Cortex of kidney (tissue), 1 donor: ENCODE measurements at places on chromosomes 2 and 18.

DNA sequence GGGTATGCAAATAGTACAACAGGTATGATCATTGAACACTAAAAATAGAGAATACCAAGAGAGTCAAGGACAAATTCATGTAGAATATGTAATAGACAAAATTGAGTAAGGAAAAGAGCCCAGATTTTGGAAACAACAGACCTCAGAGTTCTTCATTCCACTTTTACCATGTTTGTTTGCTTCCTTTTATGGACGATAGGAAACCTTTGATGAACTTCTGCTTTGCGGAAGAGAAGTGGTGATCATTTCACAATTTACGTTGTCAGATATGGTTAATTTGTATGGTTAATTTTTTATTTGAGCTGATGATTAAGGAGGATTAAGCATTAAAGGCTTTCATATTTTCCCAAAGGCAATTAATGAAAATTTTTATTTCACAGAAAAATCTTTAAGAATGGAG is 16.3 kb downstream of the MARCHF7 start:
- no peak for DNase-seq

DNA sequence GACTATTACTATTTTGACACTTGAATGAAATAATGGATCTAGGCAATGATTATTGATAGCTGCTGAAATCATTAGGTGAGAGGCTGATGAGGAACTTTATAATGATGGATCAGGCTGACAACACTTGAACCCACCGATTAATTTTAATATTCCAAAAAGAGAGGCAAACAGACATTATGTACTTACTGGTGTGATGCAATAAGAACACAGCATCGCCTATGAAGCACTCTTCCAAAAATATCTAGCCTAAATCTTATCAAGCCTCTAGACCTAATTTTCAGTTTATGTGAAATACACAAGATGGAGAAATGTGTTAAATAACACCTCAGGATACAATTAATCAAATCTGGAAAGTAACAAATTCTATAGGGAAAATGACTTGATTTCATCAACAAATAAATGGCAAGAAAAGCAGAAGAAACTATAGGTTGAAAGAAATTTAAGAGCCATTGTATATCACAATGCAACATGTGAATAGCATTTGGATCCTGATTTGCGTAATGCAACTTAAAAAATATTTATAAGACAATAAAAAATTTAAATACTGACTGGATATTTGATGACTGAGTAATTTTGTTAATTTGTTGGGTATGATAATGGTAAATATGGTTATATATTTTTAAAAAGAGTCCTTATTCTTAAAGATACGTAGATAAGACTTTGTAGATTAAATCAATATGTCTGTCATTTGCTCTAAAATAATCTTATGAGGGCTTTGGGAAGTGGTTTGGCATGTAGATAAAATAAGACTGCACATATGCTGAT is 17.2 kb upstream of the SSB start:
- no peak for DNase-seq

DNA sequence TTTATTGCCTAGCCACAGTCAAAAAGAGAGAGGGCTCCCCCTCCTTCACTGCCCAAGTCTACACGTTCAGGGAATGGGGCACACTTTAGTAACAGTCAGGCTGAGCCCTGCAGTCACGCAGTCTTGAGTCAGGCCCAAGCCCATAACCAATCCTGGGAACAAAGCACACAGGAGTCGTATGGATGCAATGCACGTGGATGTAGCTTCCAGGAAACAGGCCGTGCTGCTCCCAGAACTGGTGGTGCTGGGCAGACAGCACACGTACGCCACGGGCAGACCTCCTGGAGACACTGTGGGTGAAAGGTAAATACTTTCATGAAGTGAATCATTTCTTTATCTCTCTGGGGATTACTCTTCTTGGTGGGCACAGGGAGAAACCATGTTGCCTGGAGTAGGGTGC is 30.0 kb upstream of the MBP start:
- no peak for DNase-seq

- DNase-seq = no peak
These were observed 59.3 kb downstream of the KDM3A start for GRCh38 chr2:86500325-86501083.

- DNase-seq = no peak
These were observed 595.2 kb upstream of the HNMT start for GRCh38 chr2:137369106-137369505.

GRCh38 chr2:108240966-108241365 is 1.2 kb downstream of the SULT1C3 start:
- no peak for DNase-seq

DNA sequence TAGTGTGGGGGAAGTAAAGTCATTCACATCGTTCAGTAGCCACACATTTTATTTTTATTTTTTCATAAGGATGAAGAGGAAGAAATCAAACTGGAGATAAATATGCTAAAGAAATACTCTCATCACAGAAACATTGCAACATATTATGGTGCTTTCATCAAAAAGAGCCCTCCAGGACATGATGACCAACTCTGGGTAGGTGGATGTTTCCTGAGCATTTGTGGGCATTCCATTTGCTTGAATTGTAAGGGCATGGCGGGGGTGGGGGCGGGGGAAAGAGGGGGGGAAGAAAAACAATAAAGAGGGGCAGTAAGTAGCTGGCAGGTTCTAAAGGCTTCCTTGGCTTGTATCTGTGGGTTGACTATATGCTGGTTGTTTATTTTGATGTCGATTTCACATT is 126.4 kb downstream of the MAP4K4 start:
- no peak for DNase-seq

DNA sequence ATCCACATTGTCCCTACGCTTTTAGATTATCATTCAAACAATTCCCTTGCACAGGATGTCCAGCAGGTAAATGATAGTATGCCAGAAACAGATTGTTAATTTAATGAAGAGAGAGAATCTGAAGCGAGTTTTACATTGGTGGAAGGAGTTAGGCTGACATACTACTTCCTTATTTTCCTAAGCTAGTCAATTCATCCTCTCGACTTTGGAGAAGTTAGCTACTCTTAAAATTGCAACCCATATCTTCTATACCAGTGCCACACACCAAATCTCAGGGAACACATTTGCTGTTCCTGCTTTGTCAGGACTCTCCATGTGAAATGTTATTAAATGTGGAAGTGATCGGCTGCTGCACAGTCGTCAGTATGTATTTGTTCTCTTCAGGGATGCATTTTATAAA is 249.2 kb downstream of the NAPG start:
- DNase-seq = no peak

GRCh38 chr2:238079874-238080327 is 19.1 kb downstream of the SCLY start:
- no peak for DNase-seq

DNA sequence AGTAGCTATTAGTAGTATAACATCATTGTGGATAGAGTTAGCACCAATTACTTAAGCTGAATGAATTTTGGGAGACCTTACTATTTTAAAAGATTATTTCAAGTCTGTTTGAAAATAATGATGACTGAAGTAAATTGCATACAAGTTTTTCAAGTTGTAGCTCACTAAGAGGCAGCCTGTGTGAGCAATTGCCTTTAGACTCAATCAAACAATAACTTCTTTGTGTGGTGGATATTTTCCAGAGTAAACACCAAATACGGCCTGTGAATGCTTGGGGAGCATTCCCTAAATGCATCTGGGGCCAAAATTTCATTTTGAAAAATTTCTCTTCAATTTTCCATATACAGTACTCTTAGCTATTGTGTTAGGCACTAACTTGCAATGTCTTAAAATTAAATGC is 7.9 kb downstream of the SERPINB12 start:
- no peak for DNase-seq

DNA sequence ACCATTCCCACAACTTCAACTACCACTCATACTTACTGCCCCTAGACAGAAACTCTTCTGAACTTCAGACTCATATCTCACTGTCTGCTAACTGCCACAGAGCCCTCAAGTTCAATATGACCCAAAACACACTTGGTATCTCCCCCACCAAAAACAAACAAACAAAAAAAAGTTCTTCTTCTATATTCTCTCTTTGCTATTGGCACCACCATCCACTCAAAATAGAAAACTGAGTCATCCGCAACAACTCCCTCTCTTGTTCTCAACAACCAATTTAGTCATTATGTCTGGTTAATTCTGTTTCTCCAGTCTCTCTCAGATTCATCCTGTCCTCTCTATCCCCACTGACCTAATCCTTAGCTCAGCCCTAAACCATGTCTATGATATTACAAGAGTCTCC is 7.2 kb upstream of the DCTN1 start:
- no peak for DNase-seq

DNA sequence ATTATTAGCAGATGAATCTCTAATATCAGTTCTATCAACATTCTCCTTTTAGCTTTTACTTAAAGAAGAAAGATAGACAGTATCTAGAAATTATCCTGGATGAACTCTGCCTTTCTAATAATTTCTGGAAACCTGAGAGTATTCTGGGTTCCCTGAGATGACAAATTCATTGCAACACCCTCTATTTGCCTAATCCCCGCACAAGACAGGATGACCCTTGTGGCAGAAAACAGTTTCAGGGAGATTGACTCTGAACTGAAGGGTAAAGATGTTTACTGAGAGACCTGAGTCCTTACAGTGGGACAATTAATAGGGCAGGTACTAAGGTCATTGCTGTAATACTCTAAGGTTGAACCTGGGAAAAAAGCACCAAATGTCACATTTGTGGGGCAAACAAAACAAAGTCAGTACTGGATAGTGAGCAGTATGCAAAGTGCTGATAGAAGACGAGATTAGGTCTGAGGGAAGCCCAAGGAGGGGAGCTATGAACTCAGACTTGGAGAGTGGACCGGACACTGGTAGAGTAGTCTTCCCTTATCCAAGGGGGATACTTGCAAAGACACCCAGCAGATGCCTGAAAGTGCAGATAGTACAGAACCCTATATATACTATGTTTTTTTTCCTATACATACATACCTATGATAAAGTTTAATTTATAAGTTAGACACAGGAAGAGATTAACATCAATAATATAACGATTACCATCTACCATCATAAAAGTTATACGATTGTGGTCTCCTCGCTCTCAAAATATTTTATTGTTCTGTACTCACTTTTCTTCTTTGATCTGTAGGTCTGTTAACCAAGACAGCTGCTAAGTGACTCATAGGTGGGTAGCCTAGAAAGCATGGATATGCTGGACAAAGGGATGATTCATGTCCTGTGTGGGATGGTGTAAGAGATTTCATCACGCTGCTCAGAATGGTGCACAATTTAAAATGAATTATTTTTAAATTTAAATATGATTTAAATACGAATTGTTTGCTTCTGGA is 148.3 kb upstream of the KLHL14 start:
- no peak for DNase-seq

DNA sequence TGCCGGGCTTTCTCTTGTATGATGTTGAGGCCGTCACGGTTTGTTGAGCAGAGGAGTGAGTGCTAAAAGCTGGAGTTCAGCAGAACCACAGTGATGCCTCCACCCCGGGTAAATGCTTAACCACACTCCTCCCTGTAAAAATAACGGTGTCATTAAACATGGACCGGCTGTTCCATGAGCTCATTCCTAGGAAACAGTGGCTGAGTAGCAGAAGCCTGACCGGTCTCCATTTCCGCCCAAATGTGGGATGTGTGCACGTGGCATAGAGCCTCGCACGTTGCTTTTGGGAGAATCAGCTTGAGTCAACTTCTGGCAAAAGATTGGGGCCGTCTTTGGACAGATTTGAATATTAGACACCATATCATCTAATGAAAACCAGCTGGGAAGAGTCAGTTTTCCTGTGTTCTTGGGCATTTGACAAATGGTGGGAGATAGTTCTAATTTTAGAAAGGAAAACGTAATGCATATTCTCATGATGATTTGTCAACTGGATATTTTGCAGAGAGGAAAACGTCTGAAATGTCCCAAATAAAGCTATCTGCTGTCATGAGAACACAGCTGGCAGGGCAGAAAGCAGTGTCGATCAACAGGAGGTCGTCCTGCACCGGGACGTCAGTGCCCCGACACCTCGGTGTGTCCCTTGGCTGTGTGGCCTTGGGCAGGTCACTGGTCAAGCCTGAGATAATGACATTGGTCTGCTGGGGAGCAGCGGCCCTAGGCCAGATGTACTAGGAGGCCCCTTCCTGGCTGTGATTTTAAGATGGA is 42.4 kb downstream of the LRRFIP1 start:
- no peak for DNase-seq

- DNase-seq = no peak
These were observed 71.2 kb downstream of the CUL3 start for GRCh38 chr2:224513991-224514390.

DNA sequence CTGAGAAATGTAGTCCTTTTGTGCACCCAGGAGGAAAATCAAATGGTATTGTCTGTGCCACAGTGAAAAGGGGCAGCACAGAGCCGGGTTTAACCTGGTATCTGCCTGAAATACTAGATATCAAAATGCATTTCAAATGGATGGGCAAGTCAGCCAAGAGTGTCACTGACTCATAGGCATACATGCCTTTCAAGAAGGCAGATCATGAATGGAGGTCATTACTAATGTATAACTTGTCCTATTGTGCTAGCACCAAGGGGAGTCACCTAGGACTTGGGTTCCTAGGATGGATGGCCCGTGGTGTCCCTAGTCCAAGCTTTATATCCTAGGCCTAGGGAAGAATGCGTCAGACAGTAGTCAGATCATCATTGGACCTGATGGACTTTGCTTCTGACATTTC is 49.9 kb downstream of the TCF7L1 start:
- DNase-seq = no peak

GRCh38 chr2:57701391-57701791 is 345.2 kb upstream of the VRK2 start:
- no peak for DNase-seq

DNA sequence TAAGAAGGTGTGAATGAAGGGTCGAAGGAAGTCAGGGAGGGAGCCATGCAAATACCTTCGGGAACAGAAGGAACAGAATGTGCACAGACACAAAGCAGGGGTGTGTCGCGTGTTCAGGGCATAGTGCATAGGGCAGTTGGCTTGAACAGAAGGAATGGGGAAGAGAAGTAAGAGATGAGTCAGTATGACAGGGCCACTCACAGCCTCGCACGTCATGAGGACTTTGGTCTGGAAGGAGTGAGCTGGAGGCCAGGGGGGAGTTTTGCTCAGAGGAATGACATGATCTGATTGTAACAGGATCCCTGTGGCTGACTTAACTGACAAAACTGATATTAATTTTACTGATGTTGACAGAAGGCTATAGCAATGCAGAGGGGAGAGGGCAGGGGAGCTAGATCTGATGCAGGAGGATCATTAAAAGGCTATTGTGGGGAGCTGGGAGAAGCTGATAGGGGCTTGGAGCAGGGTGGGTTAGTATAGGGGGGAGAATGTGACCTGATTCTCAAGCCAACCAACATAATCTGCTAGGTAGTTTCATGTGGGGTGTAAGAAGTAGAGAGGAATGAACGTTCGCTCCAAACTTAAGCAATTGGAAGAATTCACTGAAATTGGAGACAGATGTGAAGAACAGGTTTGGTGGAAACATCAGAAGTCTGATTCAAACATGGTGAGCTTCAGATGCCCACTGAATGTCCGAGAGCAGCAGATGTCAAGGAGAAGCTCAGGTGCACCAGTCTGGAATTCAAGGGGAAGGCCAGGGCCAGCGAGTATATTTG is 60.4 kb upstream of the COPS8 start:
- no peak for DNase-seq

DNA sequence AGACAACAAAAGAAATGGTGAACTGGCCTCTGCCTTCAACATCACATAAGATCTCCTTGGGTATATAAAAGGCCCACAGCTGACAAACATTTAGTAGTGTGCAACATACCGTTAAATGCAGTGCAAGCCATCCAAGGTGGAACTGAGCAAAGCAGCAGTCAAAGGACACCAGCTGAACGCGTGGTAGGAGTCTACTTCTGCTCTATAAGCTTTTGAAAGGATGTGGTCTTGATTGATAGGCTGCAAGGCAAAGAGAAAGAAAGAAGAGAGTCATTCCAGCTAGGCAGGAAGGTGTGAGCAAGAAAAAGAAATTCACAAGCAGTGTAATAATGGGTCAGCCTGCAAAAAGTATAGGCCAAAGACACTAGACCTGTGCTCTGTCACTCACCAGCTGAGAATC is 356.3 kb downstream of the SATB2 start:
- no peak for DNase-seq
